ENCODE measurements at places on chromosomes 13 and 19.

GRCh38 chr13:95471960-95472359 lies 80.6 kb upstream of the CLDN10 start:
- DNase-seq, result no peak

- no peak for DNase-seq
Observed at GRCh38 chr19:16153582-16154336, 10.3 kb downstream of the HSH2D start.

- peak; percentile 92 for DNase-seq
Observed at GRCh38 chr19:15248648-15249527, 16.6 kb upstream of the EPHX3 start.

DNA sequence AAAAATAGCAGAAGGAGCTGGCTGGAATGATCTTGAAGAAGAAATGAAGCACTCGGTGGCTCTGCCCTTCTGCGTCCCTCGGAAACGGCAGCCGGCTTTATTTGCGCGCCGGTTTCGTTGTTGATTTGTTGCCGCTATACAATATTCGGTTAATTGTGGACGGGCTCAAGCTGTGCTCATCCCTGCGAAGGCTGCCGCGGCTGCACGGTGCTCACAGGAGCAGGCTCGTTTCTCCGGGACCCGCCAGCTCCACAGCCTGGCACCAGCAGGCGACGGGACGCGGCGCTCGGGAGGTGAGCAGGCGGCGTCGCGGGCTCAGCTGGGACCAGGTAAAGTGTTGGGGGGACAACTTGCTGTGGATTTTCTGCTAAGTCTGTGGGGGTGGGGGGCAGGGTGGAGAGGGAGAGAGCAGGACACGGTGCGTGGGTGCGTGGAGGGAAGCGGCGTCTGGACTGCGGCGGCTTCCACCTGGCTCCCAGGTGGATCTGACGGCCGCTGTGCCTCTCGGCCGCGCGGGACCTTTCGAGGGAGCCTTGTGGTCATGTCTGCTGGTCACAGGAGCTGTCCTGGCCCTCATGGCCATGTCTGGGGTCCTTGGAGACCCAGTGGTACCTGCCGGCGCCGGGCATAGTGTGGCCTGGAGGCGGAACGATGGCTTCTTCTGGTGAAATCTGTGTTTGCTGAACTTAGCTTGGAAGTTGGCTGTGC lies 90.9 kb downstream of the TEX29 start:
- DNase-seq, result no peak

- DNase-seq, result peak; percentile 19
Observed at GRCh38 chr19:2047449-2048103, 3.5 kb downstream of the MKNK2 start.

- DNase-seq, result peak; percentile 3
Observed at GRCh38 chr19:31071136-31071855, 277.9 kb downstream of the TSHZ3 start.

GRCh38 chr19:14019100-14019499 lies 8.8 kb upstream of the RLN3 start:
- no peak for DNase-seq

- DNase-seq, result no peak
Observed at GRCh38 chr13:80945328-80945727, 604.4 kb upstream of the SPRY2 start.

DNA sequence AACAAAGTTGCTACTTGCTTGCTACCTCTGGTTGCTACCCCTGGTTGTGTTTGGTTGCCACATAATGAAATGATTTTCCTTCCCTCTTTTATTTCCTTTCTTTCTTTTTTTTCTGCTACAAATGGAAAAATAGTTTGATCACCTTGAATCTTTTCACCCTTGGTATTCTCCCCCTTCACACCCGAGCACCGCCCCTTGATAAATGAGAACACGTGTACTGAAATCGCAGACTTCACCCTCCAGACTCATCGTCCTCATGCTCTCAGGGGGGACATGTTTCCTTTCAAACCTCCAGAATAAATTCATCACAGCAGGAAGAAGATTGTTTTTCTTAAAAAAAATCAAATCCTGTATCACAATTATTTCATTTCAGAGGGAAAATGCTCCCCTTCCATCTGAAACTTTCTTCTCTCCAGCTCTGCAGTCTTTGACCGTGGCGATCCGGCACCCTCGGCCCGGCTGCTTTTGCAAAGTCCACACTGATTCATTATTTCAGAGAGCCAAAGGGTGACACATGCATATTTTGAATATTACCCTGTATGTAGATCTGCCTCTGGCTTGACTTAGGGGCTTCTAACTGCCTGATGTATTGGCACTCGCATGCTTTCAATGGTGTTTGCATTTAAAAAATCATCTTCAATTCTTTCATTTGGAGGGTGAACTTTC lies 222.6 kb upstream of the MAB21L1 start:
- DNase-seq, result peak; percentile 37

DNA sequence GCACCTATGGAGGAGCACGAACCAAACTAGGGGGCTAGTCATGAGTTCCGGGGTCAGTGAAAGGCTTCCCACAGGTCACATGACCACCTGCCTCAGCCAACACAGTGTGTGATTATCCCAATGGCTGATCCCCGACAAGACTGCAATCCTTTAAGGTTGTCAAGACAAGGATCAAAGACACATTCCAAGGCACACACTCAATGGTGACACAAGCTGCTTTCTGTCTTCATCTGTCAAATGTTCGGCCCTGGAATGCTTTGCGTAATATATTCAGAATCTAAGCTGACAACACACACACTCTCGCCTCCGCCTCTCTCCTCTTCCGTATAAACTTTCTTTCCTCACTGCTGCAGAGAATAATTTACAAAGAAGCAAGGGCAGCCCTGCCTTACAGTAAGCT lies 11.7 kb downstream of the RANBP3 start:
- peak; percentile 47 for DNase-seq
